ENCODE measurements at places on chromosomes 4 and X.

DNA sequence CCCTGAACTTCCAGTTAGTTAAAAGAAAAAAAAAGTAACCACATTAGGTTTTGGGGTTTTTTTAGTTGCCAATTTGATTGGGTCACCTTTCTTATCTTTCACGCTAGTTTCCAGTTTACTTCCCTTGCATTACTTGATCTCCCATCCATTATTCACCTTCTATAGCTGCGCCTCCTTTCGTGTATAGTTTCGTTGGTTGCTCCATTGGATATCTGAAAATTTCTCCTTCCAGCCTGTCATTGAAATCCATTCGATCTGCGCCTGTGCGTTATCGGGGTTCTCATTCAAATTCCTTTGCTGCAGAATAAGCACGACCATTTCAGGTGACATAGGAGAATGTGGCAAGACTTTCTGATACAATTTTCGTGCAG, 764 bp downstream of the TRAPPC11 start:
- DNase-seq: peak; percentile 5

GRCh38 chr4:145480257-145480656, 1.4 kb upstream of the SMAD1 start:
- DNase-seq: no peak

DNA sequence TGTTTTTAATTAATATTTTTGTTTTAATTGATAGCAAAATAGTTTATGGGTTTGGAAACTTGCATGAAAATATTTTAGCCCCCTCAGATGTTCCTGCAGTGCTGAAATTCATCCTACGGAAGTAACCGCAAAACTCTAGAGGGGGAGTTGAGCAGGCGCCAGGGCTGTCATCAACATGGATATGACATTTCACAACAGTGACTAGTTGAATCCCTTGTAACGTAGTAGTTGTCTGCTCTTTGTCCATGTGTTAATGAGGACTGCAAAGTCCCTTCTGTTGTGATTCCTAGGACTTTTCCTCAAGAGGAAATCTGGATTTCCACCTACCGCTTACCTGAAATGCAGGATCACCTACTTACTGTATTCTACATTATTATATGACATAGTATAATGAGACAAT, 40.4 kb downstream of the MAP7D3 start:
- DNase-seq: no peak

DNA sequence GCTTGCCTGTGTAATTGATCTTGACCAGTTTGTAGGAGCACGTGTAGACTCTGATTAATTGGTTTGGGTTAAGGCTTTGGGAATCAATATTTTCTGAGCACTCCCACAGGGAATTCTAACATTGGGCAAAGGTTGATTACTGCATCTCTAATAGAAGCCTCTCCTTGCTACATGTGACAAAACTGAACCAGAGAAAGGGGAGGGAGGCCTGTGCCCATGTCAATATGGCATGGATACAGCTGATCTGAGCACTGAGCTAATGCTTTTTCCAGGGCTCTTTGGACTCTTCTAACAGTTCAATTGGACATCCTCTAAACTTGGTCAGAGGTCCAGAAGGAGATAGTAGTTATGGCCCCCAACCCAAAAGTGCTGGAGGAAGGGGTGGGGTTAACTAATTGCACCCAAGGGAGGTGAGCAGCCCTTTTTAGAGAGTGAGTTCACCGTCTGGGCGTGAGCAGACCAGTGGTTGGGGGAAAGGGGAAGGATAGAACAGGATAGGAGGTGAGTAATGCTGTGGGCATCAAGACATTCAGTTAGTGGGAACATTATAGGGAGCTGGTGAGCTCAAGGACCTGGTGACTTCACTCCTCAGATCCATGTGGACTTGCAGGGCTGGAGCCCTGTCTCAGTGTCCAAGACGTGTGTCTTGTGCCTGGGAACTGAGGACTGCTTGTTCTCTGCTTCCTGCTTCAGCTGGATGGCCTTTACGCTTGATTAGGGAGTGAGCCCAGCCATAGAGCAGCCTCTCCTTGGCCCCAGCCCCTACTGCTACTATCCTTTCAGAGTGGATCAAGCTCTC, 22.8 kb downstream of the MSN start:
- no peak for DNase-seq

DNA sequence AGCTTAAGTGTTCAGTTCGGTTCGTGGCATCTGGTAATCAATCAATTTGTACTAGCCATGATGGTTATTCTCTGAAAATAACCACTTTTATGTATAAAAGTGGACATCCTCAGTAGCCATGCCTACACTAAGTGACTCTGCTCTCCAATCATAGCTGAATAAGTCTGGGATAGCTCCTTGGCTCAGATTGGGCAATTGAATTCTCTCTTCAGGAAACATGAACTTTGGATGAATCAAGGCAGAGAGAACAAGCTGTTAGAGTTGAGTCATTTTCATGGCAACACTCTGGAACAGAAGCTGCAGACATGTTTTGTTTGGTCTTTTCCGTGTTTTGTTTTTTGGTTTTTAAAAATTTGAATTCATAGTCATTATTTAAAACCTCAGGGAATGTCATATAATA, 66.8 kb upstream of the TMEM164 start:
- DNase-seq: no peak

DNA sequence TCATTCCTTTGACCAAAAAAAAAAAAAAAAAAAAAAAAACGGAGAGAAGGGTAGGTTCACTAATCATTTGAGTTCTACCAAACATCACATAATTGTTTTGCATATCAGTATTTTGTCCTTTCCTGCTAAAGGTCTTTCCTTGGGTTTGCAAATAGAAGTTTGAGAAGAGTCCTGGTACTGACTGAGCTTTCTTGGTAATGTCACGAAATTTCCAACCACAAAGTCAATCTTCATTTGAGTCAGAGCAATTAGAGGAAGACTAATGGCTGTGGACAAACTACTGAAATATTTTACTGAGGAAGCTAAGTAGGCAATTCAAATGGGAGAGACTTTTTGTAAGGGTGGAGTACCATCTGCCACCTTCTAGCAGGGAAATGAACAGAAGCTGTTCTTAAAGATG, 21.7 kb upstream of the CD40LG start:
- no peak for DNase-seq

DNA sequence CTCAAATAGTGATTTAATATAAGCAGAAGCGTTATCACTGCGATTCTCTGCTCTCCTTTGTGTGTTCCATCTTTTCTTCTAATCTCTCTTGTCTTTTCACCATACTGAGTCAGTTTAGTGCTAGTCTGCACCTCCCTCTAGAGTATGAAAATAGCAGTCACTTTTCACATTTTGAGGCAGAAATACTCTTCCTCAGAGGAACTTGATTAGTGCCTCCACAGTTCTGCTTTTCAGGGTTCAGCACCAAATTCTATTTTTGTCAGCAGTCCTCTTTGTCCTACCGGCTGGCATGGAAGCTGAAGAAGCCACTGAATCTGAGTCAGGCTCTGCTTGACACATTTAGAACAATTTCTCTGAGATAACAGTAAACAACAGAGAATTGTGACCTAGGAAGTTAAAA, 49.7 kb upstream of the ANKRD17 start:
- DNase-seq: peak; percentile 49

DNA sequence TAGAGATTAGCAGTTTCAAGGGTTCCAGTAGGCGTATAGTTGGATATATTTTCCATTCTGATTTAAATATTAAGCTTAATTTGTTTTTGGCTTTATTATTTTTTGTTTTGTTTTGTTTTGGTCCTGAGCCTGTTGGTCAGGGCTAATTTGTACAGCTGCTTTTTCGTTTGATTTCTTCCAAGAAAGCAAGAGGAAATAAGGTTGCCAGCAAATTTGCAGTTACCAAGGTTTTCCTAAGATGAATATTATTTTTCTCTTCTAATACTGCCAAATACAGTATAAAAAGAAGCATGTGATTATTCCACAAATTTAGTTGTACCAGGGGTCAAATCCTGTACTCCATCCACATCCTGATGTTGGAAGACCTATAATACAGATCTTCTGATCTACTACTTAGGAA, 24.9 kb downstream of the PLAC1 start:
- DNase-seq: no peak

DNA sequence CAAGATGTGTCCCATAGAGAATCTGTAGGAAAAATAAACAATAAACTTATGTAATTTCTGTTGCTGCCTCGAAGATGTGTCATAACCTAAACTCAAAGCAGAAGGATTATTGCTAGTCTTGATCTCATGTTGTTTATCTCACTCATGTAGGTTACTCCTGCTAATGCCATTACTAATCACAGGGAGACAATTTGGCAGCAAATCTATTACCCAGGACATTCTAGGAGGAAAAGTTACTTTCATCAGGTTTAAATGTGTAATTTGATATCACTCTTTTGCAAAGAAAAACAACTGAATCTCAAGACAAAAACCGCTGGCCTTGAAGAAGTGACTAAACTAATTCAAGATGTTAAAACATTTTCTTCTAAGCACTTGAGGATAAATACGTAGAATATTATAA, 34.0 kb downstream of the LDOC1 start:
- no peak for DNase-seq

DNA sequence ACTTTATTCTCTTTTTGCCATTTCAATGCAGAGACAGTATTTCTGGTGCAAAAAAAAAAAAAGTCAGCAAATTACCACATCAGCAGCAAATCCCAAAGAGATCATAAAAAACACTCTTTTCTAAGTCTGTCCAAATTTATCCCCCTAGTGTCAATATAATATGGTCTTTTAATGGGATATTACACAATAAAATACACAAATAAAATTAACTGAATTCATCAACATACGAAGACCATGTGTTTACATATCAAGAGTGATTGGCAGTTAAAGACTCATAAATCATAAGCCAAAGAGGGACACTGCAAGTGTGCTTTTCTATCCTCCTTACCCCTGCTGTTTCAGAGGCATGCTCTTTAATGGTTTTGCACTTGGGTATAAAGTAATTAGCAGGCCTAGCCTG, 340.2 kb upstream of the DKK2 start:
- no peak for DNase-seq

DNA sequence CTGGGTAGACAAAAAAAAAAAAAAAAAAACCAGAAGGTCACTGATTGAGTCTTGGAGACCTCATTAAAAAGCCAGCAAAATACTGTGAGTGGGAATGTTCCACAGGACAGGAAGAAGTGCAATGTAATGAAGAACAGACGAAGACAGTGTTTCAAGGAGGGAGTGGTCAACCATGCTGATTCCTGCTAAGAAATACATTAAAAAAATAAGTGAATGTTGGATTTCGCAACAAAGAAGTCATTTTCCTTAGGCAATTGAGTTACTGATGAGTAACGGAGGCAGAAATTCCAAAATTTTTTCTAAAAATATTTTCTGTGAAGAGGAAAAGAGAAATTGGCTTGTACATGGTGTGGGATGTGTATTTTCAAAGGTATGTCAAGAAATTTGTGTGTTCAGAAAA, 94.3 kb upstream of the FAM47B start:
- no peak for DNase-seq

GRCh38 chrX:119235051-119235511, 1.0 kb upstream of the PGRMC1 start:
- peak; percentile 24 for DNase-seq

DNA sequence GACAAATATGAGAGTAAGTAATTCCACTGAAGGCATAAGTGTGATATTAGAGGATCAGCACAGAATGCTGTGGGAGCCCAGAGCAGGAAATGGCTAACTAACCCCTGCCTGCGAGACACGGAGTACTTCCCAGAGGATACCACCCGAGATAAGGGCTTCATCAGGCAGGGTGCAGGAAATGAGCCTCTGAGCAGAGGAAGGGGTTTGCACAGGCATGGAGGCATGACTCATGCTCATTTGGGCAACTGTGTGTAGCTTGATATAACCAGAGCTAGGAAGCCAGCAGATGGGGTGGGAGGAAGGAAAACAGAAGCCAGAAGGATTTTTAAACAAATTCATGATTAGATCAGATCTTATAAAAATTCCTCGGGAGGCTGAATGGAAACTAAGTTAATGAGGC, 70.0 kb upstream of the TSPAN5 start:
- DNase-seq: no peak

- DNase-seq: no peak
Observed at GRCh38 chr4:138954428-138954827, 61.2 kb upstream of the NOCT start.

DNA sequence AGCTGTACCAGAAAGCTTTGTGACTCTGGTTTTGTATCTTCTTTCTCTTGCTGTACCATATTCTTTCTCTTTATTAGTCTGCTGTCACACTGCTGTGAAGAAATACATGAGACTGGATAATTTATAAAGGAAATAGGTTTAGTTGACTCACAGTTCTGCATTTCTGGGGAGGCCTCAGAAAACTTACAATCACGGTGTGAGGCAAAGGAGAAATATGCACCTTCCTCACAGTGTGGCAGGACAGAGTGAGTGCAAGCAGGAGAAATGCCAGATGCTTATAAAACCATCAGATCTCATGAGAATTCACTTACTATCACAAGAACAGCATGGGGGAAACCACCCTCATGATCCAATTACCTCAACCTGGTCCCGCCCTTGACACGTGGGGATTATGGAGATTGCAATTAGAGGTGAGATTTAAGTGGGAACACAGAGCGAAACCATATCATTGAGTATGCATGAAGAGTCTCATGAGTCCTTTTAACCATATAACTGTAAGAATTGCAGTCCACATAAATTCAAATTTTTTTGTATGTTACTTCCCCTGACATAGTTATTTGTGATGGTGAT, 67.4 kb upstream of the INPP4B start:
- DNase-seq: no peak

GRCh38 chrX:71154196-71154595, 9.6 kb downstream of the NLGN3 start:
- DNase-seq: no peak

DNA sequence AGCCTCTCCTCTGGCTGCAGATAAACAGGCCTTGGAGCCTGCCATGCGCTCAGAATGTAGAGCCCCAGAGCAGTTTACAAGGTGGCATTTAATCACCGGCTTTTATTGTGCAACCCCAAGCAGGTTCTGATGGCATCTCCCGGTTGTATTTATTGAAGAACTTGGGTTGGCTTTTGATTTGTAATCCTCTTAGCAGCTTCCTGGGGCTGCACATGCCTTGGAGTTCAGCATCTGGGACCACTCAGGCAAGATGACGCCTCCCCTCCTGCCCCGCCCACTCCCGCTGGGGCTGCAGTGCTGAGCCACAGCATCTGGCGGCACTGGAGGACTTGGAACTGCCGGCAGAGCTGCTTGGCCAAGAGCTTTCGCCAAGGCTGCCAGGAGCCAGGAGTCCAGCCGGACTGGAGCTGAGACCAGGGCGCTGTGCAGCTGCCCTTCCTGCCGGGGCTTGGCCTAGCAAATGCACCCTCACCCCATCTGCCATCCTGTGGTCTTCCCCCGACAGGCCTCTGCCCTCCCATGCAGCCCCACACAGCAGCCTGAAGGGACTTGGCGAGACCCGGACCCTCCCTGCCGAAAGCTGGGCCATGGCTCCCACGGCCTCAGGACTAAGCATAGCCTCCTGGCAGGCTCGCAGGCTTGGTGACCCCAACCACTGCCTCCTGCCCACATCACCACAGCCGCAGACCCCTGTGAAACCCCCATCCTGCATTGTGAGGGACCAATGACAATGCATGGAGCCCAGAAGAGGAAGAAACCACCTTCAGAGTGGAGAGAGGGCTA, 5.4 kb downstream of the HTRA3 start:
- peak; percentile 79 for DNase-seq
